PC-3 (cell line): ENCODE measurements at places on chromosomes 11 and 22. TPM values are rescaled to one million over a fixed set of nuclear protein-coding genes. Genes with fewer than 3 reads are reported as not detected.

GRCh38 chr22:39356464-39356863 lies 6.7 kb downstream of the SYNGR1 start:
- H3K36me3 ChIP-seq: no peaks in the 10 kb centered on the region
- no peaks in the 10 kb centered on the region for H3K27me3 ChIP-seq
- DNase-seq: no peak
- H3K4me3 ChIP-seq: no peak overlapping the region
- H3K27ac ChIP-seq: no peak overlapping the region
- no peaks in the 10 kb centered on the region for H3K4me1 ChIP-seq

- no peak overlapping the region for H3K27ac ChIP-seq
- H3K36me3 ChIP-seq: peaks cover 70% of the 10 kb centered on the region
- no peak for DNase-seq
- H3K4me3 ChIP-seq: no peak overlapping the region
Measured at GRCh38 chr11:118771547-118772288, 19.2 kb downstream of the DDX6 start.

DNA sequence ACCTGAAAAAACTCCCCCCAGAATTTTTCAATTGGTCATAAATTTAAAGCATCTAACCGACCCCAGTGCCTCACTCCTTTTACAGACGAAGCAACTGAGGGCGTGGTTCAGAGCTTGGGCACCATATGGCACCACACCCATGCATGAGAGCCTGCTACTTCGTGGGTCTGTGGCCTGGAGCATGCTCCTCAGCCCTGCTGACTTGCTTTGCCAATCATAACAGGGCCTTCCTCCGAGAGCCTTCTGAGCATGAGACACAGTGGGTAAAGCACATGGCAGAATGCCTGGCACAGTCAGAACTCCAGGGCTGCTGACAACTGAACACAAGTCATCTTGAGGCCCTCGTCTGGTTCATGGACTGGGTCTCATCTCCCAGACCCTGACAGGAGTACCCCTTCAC lies 33.3 kb downstream of the HIRA start:
- no peak for DNase-seq
- no peak overlapping the region for H3K27ac ChIP-seq
- no peaks in the 10 kb centered on the region for H3K27me3 ChIP-seq

NECTIN1 gene
- total RNA-seq: 19.9 and 24.6 TPM in 2 replicates

DDI1 gene
- not detected in 2 replicates for total RNA-seq

TMEM25 gene
- total RNA-seq: 49.8 and 50.4 TPM in 2 replicates
